ENCODE measurements at places on chromosomes 5 and 9.

DNA sequence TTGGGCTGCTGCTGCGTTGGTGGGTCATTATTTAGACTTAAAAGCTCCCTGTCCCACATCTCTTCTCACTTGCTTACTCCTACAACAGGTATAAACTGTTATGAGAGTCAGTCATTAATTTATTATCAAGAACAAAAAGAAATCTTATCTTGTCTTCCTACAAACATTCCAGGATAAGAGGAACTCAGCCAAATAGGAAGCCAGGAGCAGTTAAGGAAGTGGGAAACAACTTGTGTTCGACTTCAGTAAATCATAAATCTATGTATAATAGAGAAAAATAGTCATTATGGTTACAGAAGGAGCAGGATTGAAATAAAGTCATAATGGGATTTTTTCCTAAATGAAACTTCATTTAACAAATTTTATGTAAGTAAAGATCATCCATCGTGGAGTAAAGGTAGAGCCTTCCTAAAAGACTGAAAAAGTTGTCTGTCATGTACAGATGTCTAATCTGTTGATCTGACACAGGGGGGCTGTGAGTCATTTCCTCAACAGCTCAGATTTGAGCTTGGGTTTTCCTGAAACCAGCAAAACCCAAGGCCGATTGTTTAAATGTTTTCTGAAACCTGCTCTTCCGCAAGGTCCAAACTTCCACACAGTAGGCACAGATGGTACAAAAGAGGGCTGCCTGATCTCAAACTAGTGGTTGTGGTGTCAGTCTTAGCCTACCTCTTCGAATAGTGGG is 25.3 kb upstream of the LRRTM2 start:
- peak; percentile 58 for DNase-seq

- peak; percentile 75 for DNase-seq
Observed at GRCh38 chr5:133993185-133993936, 11.4 kb downstream of the VDAC1 start.

DNA sequence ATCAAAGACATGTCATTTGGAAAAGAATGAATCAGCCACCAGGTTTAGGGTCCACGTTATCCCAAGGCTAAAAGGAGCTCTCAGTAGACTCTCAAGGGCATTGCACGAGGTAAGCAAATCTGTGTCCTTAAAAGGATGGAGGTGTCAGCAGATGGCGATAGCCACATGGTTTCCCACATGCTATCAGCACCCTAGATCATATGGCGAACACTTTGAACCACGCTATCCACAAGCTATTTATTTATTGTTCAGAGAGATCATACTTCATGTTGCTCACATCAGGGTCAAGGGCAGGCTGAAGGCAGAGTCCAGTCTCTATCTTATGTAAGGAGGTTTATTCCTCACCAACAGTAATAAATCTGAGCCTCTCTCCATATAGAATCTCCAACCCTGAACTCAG is 43.7 kb downstream of the CDH6 start:
- DNase-seq: peak; percentile 34

DNA sequence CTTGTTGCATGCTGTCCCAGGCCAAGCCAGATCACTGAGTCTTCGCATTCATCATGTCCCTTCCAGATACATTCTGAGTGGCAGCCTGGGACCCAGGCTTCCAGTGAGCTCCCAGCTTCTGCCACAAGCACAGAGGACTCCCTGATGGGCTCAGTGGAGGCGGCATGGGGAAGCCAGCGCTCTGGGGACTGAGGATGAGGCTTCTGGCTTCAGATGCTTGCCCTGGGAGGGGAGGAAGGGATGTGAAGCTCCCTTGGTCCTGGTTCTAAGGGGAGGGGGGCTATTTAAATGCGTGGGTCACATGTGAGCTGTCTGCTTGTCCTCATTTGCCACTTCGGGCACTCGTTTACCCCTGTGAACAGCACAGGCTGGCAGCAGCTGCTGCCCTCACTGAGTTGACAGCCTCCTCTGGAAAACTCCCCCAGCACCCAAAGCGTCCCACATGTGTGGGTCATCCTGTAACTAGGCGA is 174.0 kb downstream of the NR3C1 start:
- no peak for DNase-seq

GRCh38 chr5:175715627-175716522 is 58.0 kb downstream of the HRH2 start:
- DNase-seq: no peak

DNA sequence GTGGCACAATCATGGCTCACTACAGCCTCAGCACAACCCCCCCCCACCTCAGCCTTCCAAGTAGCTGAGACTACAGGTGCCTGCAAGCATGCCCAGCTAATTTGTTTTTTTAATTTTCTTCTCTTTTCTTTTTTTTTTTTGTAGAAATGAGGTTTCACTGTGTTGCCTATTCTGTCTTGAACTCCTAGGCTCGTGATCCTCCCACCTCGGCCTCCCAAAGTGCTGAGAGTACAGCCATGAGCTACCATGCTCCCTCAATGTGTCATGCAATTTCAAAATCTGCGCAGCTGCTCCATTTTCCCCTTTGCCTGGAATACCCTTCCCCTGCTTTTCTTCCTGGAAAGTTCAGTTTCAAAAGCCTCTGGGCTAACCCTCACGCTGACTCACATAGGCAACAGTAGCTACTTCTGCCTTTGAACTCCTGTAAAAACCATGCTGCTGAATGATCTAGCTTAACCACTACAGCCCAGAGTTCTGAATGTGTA is 71.0 kb upstream of the IL7R start:
- DNase-seq: no peak

- no peak for DNase-seq
Observed at GRCh38 chr9:137452006-137452760, 7.0 kb downstream of the NSMF start.

DNA sequence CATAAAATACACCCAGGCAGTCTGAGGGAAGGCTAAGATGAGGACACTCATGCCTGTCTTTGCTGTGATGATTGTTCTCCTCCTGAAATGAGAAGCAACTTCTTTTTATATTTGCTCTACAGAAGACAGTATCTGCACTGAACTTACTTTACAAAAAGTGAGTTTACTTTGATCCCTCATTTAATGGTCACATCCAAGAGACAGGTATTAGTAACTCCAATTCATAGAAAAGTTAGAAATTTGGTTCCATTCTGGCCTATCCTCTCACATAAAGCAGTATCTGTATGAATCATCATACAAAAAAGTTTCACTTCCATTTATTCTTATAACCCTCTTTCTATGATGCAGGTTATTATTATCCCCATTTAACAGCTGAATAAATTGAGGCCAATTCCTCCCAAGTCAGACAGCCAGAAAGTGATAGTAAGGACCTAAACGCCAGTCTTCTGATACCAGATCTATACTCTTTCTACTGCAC is 15.2 kb downstream of the TSTD2 start:
- DNase-seq: no peak

GRCh38 chr5:160464466-160464797 is 42.8 kb downstream of the PTTG1 start:
- no peak for DNase-seq

DNA sequence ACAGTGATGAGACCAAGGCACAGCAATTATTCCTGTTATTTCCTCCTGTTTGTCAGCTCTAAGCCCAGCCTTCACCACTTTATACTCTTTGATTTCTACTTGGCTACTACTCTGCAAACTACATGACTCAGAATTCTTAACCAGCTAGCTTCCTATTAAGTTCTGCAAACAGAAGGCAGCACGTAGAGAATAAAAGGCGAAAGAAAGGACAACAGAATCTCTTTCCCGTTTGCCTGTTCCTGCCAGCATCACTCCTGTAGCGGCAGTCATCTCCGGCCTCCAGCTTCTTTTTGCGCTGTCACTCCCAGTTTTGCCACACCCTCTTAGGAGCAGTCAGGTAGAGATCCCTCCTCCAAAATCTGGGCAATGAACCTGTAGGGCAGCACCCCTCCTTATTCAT is 29.9 kb downstream of the DPYSL3 start:
- peak; percentile 70 for DNase-seq

DNA sequence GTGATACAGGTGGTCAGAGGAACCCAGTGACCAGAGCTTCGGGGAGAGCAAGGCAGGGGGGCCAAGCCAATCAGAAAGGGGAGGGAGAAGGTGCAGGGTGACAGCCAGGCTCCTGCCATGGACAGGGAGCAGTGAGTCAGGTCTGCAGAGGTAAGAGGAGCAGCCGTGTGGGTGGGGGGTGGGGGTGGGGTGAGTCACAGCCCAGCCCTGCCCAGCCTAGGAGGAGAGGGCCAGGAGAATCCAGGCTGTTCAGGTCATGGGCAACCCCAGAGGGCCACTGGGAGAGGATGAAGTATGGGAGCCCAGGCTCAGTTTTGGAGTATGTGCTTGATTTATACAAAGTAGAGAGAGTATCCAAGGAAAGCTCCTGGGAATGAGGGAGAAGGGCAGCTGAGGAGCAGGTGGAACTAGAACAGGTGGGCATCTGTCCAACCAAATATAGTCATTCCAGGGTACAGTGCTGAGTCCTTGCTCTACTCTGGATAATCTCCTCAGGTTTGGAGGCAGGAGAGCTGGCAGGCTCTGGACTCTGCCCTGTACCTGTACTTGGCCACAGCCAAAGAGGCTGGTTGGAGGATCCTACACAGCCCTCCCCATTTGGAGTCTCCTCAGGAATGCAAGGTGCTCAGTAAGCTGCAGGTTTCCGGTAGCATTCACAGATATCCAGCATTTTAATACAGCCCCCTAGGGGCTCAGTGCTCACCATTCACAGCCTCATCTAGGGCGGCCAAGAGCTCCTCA is 1.6 kb downstream of the HBEGF start:
- no peak for DNase-seq

DNA sequence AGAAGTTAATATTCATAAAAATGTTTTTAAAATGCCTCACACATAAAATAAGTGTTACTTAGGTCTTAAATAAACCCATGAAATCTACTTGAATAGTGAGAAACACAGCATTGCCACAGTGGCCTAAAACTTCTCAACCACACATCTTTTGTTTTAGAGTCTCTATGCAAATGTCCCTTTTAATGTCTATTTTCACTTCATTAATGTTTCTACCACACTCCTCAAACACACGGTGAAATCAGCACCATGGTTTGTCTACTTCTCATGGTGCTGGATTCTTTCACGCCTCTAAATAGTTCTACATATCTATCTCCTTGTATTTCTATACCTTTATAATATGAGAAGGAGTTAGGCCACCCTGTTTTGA is 111.2 kb downstream of the EDIL3 start:
- DNase-seq: no peak

DNA sequence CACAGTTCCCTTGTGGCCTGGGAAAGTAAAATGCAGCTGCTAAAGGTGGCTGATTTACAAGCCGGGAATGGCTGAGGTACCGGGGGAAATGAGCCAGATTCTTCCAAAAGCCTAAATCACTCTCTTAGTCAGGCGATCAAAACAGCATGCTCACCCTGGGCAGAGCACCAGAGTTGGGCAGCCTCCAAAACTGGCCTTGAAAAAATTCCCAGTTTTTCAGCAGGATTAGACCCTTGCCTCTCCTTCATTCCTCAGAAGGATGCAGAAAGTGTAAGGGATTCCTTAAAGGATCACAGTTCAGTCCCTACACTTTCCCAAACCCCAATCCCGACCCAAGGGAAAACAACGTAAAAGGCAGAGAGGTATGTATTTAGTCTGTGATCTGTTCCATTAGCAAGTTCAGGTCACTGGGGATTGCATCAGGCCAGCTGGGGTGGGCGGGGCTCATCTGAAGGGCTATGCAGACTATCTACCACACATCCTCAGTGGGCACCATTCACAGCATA is 16.9 kb downstream of the TMEM174 start:
- DNase-seq: peak; percentile 95

GRCh38 chr5:10124287-10124686 is 125.4 kb downstream of the ATPSCKMT start:
- no peak for DNase-seq

- no peak for DNase-seq
Observed at GRCh38 chr9:114176624-114177291, 21.4 kb downstream of the COL27A1 start.

GRCh38 chr9:79213417-79214125 is 358.2 kb upstream of the TLE4 start:
- peak; percentile 62 for DNase-seq

DNA sequence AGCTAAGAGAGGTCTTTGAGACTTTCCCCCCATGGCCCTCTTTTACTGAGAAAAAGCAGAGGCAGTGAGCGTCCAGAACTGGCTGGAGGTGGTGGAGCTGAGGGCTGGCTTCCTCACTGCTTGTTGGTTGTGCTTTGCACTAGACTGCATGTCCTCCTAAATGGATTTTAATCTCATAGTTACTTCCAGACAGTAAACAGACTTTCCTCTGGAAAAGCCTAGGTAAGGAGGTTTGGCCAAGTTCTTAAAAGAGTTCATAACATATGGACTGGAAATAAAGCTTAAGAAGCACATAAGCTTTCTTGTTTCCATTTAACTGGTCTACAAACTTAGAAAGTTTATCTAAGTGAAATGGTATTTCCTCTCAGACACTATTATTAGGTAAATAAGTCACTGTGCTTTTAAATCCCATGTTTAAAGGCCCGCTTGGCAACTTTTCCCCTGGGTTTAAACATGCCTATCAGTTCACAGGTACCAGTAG is 2.0 kb downstream of the ASPN start:
- DNase-seq: no peak
